Activated naive CD4-positive, alpha-beta T cell (primary cell): ENCODE measurements at places on chromosomes 1 and 21.

- no peak for DNase-seq
Measured at GRCh38 chr1:110038271-110038670, 3.8 kb downstream of the STRIP1 start.

DNA sequence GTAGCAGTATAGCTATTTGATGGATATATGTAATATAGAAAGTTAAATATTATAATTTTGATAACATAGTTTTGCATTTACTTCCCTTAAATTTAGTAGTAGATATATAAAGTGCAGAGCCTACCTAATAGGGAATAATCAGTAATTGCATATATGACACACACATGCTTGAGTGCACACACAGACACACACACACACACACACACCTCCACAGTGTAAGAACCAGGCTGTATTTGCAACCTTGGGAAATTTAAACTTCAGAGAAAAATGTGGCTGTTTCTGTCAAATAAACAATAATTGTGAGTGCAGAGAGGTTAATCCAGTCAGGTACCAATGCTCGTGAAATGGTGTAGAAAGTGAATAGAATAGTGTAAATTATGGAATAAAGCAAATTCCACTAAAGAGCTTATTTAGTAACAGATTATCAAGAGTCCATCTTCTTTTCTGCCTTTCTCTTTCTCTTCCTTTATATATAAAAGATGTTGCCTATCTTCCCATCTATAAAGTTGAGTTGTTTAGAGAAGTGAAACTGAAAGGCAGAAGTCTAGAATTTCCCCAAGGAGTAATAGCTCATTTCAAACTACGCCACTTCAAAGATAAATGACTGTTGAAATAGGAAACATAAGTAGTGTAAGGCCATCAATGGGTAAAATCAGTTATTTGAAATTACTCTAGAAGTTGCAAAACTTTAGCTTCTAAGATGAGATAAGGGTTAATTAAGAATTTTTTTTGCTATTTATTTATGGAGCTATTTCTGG, 273.7 kb downstream of the SRGAP2C start:
- no peak for DNase-seq

DNA sequence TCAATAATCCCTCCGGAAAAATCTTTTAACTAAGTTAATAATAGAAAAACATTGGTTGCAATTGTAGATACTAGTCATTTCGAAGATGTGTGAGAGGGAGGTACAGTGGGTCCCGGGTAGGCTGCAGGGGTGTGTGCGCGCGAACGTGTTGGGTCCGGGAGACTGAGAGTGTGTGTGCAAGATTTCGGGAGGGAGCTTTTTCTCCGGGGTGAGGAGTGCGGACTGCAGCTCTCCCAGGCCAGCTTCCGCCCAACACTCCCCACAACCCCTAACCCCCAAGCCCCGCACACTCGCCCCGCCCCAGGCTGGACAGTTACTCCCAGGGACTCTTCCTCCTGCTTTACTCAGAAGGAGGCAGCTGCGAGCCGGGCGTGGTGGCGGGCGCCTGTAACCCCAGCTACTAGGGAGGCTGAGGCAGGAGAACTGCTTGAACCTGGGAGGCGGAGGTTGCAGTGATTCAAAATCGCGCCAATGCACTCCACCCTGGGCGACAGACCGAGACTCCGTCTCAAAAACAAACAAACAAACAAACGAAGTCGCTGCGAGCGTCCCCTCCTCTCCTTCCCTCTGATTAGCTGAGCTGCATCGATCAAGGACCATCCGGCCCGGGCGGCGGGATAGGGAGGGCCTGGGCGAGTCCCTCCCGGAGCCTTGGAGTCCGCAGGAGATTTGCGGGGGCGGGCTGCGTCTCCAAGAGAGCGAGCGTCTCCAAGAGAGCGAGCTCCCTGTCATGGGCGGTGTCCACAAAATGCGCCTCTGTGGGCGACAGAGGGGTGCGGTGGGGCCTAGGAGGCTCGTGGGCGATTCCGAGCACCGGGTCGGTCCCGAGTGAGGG, 28.3 kb upstream of the PPM1J start:
- no peak for DNase-seq

GRCh38 chr1:153659175-153659534, 652 bp downstream of the SNAPIN start:
- no peak for DNase-seq

- DNase-seq: no peak
Measured at GRCh38 chr1:94866164-94866807, 46.1 kb downstream of the SLC44A3 start.

- no peak for DNase-seq
Measured at GRCh38 chr1:203342192-203342940, 8.6 kb downstream of the FMOD start.

DNA sequence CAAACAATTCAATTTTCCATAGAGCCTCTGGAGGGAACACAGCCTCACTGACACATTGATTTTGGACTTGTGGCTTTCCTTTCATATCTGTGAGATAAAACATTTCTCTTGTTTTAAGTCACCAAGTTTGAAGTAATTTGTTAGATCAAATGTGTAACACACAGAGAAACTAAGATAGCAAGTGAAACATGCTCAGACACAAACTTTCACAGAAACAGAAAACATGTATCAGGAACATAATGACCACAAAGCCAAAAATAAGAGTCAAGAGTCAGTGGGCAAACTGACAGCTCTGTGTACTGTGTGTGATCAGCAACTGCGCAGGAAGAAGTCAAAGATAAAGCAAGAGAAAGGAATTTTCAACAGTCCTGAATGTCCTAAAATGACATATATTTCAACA, 1237.5 kb downstream of the AMY1C start:
- no peak for DNase-seq

DNA sequence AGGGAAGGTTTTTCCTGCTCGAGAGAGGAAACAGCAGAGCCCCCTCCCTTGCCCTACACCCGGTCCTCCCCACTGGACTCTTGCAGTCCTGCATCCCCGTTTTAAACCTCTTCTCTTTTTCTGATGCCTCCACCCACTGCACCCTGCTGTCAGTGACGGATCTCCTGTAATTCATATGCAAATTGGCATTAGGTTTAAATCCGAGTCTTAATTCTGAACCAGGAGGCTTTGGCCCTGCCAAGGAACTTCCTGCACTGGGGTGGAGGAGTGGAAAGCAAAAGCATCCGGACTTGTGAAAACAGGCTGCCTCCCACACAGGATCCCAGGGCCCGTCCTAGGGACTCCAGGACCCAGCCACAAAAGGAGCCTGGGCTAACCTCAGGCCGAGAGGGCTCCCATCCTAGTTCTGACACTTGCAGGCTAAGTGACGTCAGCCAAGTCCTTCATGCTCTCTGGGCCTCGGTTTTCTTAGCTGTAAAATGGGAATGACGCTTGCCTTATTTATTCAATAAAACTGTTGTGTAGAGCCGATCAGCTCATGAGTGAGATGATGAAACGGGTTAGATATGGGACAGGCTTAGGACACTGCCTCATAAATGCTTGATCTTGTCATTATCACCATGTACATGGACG, 613.3 kb downstream of the AJAP1 start:
- DNase-seq: no peak

DNA sequence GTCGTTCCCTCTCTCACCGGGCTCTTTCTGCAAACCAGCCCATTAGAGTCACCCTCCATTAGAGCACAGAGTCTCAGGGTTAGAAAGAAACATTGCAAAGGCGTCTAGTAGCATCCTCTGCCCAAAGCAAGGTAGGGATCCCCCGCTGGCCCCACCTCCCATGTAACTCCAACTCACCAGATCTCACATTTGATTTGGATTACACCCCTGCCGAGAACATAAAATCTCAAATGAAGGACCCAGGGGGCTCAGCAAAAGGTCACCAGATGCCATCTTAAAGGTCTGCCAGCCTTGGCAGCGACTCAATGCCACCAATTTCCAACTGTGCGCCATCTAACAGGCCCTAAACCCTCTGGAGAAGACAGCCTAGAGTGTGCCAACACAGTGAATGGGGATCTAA, 14.1 kb downstream of the C1orf87 start:
- DNase-seq: no peak

GRCh38 chr1:23438545-23438944, 14.0 kb upstream of the TCEA3 start:
- no peak for DNase-seq

GRCh38 chr1:19091196-19091953, 118.7 kb downstream of the UBR4 start:
- no peak for DNase-seq

GRCh38 chr1:77553568-77554291, 128.7 kb downstream of the ZZZ3 start:
- DNase-seq: no peak

DNA sequence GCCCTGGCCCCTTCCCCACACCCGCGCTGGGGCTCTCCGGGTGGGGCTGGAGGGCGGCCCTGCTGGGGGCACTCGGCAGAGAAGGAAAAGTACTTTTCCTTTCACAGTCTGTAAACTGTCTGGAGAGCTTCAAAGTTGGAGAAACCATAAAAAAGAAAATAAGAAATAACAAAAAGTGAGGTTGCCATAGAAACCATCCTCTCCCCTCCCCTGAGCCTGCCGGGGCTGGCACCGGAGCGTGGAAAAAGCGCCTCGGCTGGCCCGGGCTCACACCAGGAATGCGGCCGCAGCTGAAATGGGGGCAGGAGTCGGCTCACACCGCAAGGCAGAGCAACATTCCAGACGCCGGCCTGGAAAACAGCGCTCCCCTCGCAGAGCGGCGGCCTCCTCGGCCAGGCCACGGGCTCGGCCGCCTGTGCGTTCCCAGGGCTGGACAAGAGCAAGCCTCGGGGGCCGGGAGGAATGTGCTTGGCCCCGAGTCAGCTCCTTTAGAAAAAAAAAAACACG, 69.2 kb downstream of the MORN1 start:
- no peak for DNase-seq

GRCh38 chr1:7672864-7673263, 98.2 kb upstream of the VAMP3 start:
- no peak for DNase-seq

DNA sequence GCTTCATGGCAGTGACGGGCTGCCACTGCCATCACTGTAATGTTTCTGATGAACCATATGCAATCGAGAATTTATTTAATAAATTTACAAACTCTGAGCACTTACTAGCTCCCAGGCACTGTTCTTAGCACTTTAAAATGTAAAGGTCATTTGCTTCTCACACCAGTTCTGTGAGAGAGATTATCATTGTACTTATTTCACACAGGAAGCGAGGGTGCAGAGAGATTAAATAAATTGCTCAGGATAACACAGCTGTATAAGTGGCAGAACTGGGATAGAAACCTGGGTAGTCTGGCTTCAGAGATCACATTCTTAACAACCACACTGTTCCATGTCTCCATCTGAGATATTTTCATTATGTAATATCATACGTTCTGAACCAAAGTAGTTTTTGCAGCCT, 119.9 kb downstream of the MAST2 start:
- DNase-seq: no peak

GRCh38 chr1:58784758-58785441, 1.1 kb upstream of the JUN start:
- peak; percentile 55 for DNase-seq
